Activated naive CD8-positive, alpha-beta T cell treated with anti-CD3 and anti-CD28 coated beads, Interleukin-2, amount 10 ng/mL, durations not matched to agents 7 days and 5 days (primary cell): ENCODE measurements at places on chromosomes 3 and 15. TPM values are rescaled to one million over a fixed set of nuclear protein-coding genes. Genes with fewer than 3 reads are reported as not detected.

GRCh38 chr3:114418107-114418506 lies 124.3 kb downstream of the TIGIT start:
- DNase-seq = no peak

GRCh38 chr15:38843051-38843501 lies 278.5 kb upstream of the RASGRP1 start:
- DNase-seq = no peak

- DNase-seq = no peak
Observed at GRCh38 chr3:10516544-10517452, 11.4 kb upstream of the ATP2B2 start.

DNA sequence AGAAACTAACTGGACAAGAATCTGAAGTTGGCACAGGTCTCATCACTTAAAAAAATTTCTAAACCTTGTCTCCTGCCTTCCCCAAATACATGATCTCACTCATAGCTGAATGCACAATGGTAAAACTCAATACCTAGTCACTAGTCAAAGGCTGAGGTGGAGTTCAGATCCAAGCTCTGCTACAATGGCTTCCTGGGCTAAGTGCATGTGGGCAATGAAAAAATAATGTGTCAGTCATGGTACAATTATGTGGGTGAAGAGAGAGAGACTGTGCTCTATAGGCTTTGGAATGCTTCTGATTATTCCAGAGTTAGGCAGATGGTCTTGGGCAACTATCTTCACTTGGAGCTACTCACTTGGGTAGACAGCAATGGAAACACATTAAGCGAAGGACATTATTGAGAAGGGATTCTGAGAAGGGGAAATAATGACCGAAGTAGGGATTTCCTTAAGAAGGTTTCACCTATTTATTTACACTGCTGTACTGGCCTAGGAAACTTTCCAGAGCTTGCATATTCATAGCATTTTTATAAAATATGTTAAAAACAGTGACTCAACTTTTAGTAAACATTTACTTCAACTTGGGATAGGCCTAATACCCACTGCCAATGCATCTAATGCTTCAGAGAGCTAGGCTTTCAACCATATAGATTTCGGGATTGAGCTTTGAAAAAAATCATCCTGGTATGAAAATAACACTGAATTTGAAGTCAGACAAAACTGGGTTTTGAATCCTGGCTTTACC lies 58.7 kb upstream of the PLXND1 start:
- no peak for DNase-seq

- DNase-seq = no peak
Observed at GRCh38 chr3:157107037-157107436, 52.9 kb downstream of the CCNL1 start.

DNA sequence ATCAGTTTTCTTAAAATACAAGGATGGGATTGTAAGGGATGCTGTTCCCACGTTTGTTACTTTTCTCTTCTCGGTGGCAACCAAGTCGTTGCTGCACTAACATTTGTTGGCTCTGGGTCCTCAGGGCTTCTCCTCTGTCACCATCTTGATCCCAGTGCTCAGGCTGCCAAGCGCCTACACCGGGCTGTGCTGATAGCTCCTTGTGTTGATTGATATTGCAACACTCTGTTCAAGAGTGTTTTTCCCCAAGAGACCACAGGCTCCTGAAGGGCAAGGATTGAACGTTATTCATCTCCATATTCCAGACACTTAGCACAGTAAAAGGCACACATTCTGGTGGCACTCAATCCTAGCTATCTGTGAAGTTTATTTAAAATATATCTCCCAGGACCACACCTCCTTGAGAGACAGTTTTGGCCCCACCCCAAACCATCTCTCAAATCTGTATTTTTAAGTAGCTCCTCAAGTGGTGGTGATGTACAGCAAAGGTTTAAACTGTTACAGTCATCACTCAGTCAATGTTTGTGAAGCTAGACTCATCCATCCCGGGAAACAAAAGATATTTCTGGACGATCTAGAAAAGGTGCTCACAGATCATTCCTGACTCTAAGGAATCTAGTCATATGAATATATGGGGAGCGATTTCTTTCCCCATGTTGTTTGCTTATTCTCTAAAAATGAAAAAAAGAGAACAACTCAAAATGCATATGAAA lies 38.5 kb upstream of the FOXP1 start:
- DNase-seq = no peak

DNA sequence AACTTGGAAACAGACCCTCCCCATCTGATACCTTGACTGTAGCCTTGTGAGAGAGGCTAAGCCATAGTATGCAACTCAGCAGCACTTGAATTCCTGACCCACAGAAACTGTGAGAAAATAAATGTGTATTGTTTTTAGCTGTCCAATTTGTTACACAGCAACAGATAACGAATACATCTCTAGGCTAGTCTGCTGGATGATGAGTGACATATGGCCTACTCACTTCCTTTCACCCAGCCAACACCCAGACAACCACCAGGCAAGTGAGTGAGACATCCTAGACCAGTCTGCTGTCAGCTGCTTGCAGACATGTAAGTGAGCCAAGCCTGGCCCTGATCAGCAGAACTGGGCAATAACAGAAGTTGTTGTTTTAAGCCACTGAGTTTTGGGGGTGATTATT lies 19.2 kb upstream of the SMAD6 start:
- no peak for DNase-seq

GRCh38 chr3:150736903-150737832 lies 25.8 kb downstream of the SIAH2 start:
- no peak for DNase-seq

DNA sequence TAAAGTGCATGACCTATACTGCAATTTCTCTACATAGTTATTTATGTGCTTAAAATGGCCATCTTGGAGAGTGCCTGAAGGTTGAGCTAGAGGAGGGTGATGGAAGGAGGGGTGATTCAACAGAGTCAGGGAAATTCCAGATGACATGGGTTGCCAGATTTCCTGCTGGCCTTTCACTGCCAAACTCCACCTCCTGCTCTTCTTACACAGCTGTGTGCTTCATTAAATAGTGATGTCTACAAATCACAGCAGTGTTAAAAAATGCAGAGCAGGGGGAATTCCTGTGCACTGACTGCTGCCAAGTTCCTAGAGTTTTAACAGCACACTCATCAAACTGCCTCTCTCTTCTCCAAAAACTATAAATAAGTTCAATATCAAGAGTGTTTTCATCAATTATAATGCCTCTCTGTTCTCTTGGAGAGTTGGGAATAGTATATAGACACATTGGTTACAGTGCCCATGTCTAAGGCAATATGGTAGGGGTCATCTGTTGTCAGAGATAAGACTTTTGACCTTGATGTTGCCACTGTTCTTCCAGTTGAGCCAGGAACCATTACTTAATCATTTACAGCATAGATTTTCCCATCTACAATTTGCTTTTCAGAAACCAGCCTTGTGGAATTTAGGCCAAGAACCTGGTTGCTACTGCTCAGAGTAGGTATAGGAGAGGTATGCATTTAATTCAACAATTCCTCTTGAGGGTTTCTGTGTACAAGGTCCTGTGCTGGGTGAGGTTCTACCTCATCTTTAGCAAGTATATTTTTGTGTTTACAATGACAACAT lies 79.6 kb downstream of the TP63 start:
- no peak for DNase-seq

DNA sequence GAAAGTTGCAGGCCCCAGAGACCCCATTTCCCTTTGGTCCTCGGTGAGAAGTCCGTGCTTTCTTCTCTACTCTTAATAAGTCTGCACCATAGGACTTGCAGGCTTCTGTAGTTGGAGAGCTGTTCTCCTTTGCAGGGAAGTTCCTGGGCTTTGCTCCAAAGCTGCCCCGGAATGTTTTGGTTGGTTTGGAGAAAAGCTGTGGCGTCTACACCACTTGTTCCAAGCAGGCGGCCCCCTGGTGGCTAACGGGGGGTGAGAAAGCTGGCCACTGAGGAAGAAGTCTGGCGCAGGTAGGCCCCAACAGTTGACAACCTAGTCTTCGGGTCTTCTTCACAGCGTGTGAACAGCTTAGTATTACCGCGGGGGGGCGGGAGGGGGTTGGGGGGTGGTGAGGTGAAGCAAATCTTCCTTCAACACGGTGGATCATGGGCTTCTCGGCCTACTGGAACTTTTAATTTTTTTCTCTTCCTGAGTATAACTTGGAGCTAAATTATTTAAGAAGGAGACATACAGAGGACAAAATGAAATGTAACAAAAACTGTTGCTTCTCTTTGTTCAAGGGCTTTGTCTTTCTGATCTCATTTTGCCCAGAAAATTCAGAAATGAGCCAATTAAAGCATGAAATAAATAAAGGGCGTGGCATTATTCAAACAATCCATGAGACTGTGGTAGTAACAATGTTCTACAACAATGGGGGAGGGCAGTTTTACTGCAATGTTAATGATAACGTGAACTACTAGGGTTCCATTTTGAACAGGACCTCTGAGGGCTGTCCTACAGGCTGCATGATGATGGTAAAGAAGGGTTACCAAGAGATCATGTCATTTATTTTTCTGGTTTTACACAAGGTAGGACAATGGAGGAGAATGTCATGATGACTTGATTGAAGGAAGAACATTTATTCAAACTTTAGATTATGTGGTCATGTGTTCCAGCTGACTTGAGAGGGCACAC lies 2.2 kb upstream of the THRB start:
- DNase-seq = no peak

GRCh38 chr3:139746481-139746880 lies 68.7 kb upstream of the NMNAT3 start:
- DNase-seq = no peak

- DNase-seq = no peak
Observed at GRCh38 chr15:77832874-77833273, 200.2 kb upstream of the LINGO1 start.

- DNase-seq = no peak
Observed at GRCh38 chr3:144564011-144564410, 592.4 kb downstream of the DIPK2A start.

- no peak for DNase-seq
Observed at GRCh38 chr3:79973917-79974595, 206.3 kb upstream of the ROBO1 start.

DNA sequence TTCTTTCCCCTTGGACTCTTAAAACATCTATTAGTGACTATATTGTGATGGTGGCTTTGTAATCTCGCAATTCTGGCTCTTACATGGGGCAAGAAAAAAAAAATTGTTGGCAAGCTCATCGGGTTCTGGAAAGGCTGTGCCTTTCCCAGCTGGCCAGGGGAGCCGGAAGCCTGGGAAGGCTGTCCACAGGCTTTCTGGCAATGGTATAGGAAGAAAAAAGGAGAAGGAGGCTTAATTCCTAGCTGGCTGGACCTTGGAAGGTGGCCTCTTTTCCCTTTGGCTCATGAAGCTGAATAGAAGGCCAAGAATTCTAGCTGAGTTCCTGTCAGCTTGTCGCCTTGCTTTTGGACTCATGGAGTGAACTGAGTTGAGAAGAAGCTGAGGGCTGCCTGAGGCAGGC lies 243.5 kb upstream of the SEMA6D start:
- DNase-seq = no peak

- DNase-seq = no peak
Observed at GRCh38 chr3:72401005-72401545, 447.2 kb downstream of the SHQ1 start.

DNA sequence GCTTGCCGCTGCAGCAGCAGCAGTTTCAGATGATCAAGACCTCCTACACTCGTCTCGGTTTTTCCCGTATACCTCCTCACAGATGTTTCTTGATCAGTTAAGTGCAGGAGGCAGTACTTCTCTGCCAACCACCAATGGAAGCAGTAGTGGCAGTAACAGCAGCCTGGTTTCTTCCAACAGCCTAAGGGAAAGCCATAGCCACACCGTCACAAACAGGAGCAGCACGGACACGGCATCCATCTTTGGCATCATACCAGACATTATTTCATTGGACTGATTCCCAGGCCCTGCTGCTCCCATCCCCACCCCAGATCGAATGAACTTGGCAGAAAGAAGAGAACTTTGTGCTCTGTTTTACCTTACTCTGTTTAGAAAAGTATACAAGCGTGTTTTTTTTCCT lies 17.6 kb downstream of the CALML4 start:
- DNase-seq = no peak

- DNase-seq = no peak
Observed at GRCh38 chr3:112908252-112908651, 61.6 kb upstream of the CD200R1L start.

- no peak for DNase-seq
Observed at GRCh38 chr3:71428841-71429596, 154.5 kb downstream of the FOXP1 start.

DNA sequence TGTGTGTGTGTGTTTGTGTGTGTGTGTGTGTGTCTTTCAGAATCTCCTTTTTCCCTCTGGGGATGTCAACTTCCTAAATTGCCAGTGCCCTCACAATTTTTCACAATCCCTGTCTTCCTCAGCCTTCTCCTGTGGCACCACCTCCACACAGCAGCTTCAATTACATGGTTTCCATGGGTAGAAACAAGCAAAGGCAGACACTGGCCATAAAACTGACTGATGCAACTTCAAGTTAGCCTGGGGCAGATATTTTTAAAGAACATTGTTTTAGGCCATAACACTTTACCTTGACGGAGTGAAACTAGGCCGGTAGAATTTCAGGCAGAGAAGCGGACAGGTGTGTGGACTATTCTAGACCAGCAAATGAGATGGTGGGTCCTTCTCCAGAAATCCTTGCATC lies 405.8 kb upstream of the SUCLG2 start:
- no peak for DNase-seq

- no peak for DNase-seq
Observed at GRCh38 chr3:55629432-55629831, 142.3 kb upstream of the WNT5A start.

GRCh38 chr3:141114816-141115460 lies 63.8 kb downstream of the SPSB4 start:
- DNase-seq = no peak

GRCh38 chr3:179156775-179157174 lies 8.6 kb downstream of the PIK3CA start:
- DNase-seq = no peak

DNA sequence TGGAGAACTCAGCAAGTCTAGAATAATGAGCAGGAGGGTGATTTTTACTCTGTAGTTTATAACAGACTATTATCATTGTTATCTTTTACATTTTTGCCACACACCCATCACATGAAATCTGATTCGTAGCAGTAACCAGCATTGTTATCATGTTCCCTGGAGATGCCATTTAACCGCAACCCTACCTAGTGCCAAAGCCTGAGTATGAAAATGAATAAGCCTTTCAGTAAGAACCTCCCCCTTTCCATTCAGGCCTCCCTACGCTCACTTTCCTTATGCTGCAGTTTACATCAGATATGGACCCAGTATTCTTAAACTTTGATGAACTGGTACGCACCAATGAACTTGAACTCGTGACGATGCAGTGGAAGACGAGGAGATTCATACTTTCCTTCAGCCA lies 158.7 kb upstream of the SPRED1 start:
- no peak for DNase-seq

CCR3 gene
- total RNA-seq = 1.9 TPM

ZNF717 gene
- total RNA-seq = 18.1 TPM

CDHR4 gene
- not detected for total RNA-seq

ITIH4 gene
- total RNA-seq = 29.2 TPM

NR2F2 gene
- not detected for total RNA-seq

C3orf22 gene
- not detected for total RNA-seq

MRPS25 gene
- 61.1 TPM for total RNA-seq

SLC6A11 gene
- total RNA-seq = not detected

SLC6A1 gene
- not detected for total RNA-seq

CCR1 gene
- total RNA-seq = 58.6 TPM

BTLA gene
- total RNA-seq = 29.8 TPM

XCR1 gene
- total RNA-seq = not detected

FEZF2 gene
- total RNA-seq = not detected

ST8SIA2 gene
- total RNA-seq = not detected

LTK gene
- total RNA-seq = 1.6 TPM

WDR82 gene
- total RNA-seq = 140 TPM

CAMK2N2 gene
- not detected for total RNA-seq
